GM23338 (cell line): ENCODE measurements at places on chromosomes 7 and 10. TPM values are rescaled to one million over a fixed set of nuclear protein-coding genes. Genes with fewer than 3 reads are reported as not detected.

FAM13C gene
- 0.94 and 1.1 TPM in 2 replicates for total RNA-seq

MLXIPL gene
- 8.6 and 25.7 TPM in 2 replicates for total RNA-seq

GSTO2 gene
- total RNA-seq, result 30.7 and 39.3 TPM in 2 replicates

FAM237B gene
- 0.07 TPM in 1 of 2 replicates, not detected in the other for total RNA-seq

EMX2 gene
- not detected in 2 replicates for total RNA-seq

APBB1IP gene
- total RNA-seq, result 0.14 TPM in 1 of 2 replicates, not detected in the other

NUTM2D gene
- 0.54 and 1.1 TPM in 2 replicates for total RNA-seq

SLC16A12 gene
- total RNA-seq, result 1.3 and 2.0 TPM in 2 replicates

RBP3 gene
- not detected in 2 replicates for total RNA-seq

ANXA8L1 gene
- not detected in 2 replicates for total RNA-seq

CLCN1 gene
- total RNA-seq, result 0.23 and 0.38 TPM in 2 replicates

PAX2 gene
- total RNA-seq, result not detected in 2 replicates
